ENCODE measurements at places on chromosomes 5 and 9.

DNA sequence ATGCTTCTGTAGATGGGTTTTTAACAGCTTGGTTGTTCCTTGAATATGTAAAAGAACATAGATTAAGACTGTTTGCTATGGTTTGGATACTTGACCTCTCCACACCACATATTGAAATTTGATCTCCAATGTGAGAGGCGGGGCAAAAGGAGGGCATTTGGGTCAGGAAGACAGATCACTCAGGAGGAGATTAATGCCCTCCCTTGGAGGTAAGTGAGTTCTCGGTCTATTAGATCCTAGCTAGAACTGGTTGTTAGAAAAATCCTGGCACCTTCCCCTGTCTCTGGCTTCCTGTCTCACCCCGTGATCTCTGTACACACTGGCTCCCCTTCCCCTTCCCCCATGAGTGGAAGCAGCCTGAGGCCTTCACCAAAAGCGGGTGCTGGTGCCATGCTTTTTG, 281.1 kb upstream of the ANKRD55 start:
- no peak for DNase-seq

- no peak for DNase-seq
These were observed 152.9 kb upstream of the PITX1 start for GRCh38 chr5:135186662-135187522.

DNA sequence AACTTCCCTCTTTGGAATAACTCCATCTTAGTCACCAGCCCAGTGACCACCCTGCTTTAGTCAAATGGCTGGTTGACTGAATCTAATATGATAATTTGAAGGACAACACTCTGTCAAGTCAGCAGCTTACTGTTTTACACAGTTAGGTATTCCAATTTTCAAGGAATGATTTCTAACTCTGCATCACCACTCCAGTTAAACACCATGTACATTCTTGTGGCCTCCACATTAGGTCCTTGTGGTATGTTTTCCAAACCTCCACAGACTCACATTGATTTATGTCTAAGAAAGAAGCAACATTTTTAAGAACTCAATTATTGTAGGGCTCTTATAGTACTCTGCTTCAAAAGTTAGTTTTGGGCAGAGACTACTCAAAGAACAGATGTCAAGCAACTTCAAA, 110.7 kb downstream of the TLE1 start:
- DNase-seq = no peak

- no peak for DNase-seq
These were observed 180.2 kb downstream of the NIPBL start for GRCh38 chr5:37056762-37057161.

- DNase-seq = no peak
These were observed 480.0 kb upstream of the IZUMO3 start for GRCh38 chr9:25025686-25026085.
